Activated CD8-positive, alpha-beta memory T cell treated with anti-CD3 and anti-CD28 coated beads for 4 hours (primary cell): ENCODE measurements at places on chromosomes 12 and 14.

DNA sequence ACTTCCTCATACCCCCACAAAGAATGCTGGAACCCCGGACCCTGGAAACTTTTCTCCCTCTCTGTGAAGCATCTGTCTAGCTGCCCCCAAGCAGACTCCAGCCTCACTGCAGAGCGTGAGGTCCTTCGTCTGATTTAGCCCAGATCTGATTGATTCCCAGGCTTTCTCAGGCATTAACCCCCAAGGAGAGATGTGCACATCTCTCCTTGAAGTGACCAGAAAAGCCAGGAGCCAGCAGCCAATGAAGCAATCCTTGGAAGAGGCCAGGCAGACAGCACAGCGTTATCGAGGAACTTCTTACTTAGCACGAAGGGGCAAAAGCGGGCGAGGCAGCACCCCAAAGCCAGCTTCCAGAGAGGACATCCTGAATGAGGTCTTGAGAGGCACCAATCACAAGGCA is 100.7 kb downstream of the ZFP36L1 start:
- DNase-seq, result no peak

GRCh38 chr14:66017927-66018326 is 468.2 kb upstream of the CCDC196 start:
- no peak for DNase-seq

GRCh38 chr12:122399592-122400373 is 22.7 kb downstream of the CLIP1 start:
- no peak for DNase-seq

DNA sequence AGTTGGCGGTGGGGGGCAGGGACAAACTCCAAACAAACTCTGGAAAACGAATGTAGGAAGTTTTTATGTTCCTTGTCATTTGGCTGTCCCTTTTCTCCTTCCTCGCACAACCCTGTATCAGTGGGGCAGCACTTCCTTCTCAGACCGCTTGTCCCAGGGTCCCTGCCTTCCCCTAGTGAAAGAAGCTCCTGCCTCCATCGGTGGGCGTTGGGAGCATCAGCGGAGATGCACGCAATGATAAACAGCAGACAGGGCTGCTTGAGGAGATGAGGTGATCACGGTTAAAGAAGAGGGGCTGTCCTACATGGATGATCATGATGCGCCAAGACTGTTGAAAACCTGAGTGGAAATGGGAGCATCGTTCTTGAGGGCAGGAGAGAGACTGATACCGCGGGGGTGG is 620 bp downstream of the C1S start:
- DNase-seq, result no peak

DNA sequence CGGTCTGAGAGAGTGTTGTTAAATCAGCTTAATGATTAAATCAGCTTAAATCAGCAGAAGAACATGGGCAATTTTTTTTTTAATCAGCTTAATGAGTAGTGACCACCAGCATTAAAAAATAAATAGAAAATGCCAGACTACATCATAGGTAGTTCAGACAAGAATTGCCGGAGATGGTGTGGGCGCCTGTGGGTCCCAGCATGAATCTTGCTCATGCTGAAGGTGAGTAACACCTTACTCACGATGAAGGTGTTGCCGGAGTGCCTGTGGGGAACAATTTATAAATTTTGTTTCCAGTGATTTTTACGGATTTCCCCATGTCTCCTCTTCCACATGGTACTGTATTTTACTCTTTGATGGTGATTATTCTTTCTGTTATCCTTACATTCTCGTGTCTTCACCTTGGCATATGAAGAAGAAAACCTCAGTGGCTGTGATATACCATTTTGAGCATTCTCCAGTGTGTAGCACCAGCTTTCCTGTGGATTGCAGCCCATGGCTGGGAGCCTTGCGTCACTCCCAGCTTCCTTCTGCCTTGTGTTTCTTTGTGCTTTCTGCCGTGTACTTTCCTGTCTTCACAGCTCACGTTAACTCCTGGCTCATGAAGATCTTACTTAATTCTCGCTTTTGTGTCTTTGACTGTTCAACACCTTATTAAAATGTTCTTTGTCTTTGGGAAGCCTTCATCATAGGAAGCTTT is 4.7 kb downstream of the TDRD9 start:
- DNase-seq, result no peak

GRCh38 chr12:79690638-79691510 is at the start of gene PAWR:
PAWR (minus strand) TSS chr12:79690964; CDS start chr12:79690244, 720 bp downstream.
- DNase-seq, result no peak

- DNase-seq, result no peak
Measured at GRCh38 chr14:72903716-72904115, 9.8 kb upstream of the DPF3 start.

- DNase-seq, result no peak
Measured at GRCh38 chr12:130334937-130335336, 2.8 kb upstream of the PIWIL1 start.

GRCh38 chr14:36238666-36239363 is 62.3 kb upstream of the PTCSC3 start:
- no peak for DNase-seq

GRCh38 chr12:94405413-94406116 is 54.1 kb downstream of the CEP83 start:
- no peak for DNase-seq

DNA sequence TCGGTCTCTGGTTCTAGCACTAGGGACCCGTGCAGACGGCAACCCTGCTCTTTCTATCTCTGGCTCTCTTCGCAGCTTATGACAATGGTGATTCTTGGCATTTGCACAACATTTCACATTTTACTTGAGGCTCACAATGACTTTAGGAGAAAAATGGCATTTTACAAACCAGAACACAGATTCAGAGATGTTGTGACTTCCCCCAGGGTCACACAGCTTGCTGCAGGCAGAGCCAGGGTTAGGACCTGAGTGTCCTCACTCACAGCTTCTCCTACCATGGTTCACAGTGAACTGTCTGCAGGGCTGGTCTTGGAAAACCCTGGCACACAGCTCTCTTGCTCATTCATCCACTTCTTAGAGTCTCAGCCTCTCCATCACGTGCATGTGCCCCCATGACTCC is 23.7 kb downstream of the P2RX7 start:
- DNase-seq, result no peak

GRCh38 chr12:65728455-65728847 is 95.8 kb upstream of the HMGA2 start:
- DNase-seq, result no peak

DNA sequence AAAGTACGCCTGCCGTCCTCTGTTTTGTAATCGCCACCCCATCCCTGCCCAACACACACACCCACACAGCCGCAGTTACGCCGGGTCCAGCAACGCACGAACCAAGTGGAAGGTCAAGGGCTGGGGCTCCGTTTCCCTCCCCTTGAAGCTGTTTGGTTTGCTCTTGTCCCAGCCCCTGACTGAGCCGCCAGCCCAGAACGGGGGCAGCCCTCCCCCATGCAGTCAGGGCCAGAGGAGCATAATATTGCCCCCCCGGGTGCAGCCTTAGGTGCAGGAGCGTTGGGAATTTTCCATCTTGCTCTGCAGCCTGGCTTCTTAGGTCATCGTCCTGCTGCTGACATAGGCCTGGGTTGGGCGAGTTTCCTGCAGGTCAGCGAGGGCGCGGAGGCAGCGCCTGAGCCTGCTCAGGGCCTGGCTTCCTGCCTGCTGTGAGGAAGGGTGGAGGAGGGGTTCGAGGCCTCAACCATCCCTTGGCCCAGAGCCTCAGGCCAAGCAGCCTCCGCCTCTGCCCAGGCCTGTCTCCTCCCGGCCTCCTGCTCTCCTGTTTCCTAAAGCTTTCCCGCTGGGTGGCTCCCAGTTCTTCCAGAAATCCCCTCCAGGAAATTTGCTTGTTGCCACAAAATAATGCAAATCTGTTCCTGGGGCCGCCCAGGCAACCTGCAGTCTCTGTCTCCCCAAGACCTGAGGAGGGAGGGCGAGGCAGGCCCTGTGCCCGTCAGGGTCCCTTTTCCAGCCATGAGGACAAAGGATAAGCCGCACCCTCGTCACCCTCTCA is 44.5 kb downstream of the PSMA6 start:
- DNase-seq, result no peak

DNA sequence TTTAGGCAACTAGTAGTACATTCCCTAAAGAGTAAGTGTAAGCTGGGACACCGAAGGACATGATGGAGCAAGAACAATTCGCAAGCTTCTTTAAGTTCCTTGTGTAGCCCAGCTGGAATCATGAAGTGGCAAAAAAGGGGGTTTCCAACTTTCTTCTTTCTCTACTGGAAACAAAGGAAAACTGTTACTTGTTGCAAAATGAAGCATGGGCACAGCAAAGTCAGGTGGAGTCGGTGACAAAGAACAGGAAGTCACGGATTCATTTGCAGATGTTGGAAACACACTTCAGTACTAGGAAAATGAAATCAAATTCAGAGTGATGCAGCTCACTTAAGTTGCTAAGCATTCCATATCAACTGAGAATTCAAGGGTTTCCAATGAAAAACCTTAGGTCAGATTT is 706.9 kb upstream of the STXBP6 start:
- DNase-seq, result no peak

DNA sequence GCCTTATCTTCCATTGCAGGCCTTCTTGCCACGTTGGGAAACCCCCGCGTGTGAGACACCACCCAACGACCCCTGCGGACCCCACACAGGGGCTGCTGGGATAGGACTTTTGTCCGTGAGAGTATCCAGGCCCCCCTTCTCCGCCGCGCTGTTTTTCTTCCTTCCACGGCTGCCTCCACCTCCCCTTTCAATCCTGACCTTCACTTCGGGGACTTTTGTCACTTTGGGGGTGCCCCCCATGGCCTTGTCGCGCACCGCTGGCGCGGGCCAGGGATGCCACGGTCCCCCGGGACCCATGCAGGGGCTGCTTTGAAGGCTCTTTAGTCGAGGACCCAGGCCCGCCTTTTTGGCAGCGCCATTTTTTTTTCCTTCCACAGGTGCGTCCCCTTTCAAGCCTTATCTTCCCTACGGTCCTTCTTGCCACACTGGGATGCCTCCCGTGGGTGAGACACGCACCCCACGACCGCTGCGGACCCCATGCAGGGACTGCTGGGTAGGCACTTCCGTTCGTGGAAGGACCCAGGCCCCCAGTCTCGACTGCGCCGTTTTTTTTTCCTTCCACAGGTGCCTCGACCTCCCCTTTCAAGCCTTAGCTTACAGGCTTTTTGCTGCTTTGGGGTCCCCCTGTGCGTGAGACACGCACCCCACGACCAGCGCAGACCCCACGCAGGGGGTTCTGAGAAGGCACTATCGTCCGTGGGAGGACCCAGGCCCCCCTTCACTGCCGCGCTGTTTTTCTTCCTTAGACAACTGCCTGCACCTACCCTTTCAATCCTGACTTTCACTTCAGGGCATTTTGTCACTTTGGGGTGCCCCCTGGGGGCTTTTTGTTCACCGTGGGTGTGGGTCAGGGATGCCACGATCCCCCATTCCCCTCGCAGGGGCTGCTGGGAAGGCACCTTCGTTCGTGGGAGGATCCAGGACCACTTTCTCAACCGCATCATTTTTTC is 267.4 kb downstream of the ALG10 start:
- no peak for DNase-seq

- no peak for DNase-seq
Measured at GRCh38 chr14:33915682-33916081, 35.2 kb downstream of the EGLN3 start.

DNA sequence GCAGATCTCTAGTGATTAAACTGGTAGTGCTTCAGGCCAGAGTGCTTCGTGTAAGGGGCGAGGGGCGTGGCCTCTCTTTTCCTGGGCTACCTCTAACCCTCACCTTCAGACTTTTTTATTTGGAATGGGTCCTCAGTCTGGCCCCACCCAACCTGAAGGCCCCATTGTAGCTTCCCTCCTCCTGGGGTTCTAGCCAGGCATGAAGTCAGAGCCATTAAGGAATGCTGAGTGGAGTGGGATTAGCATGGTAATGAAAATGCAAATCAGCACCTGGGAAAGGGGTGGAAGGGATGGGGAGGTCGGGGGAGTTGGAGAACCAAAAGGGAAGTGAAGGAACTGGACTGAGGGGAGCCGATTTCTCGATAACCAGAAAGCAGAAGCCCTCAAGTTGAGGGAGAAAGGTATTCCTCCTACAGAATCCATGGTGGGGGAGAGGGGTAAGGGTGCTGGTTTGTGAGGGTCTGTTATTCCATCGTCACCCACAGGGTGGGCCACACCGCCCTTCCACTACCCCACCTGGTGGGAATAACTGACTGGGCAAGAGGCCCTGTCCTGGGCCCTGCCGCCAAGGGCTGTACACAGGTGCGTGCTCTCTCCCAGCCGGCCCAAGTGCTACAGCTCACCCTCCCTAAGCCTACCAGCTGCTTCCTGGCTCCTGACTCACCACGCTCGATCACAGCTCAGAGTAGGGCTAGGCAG is 14.1 kb downstream of the ZFHX2 start:
- DNase-seq, result no peak

DNA sequence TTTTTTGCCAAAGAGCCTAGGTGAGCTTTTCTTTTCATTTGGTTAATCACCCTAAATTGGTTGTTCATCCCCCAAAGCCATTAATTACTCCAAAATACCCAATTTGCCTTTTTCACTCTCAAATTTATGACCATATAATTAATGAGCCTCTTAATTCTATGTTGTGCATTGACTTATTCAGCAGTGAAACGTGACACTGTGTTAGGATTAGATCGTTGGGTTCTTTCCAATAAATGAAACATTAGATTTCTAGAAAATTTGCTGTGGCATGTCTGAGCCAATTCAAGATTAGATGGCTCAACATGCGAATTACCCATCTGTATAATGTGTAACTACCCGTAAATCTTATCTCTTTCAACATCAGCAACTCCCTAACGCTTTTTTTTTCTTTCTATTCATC is 273.4 kb downstream of the BMP4 start:
- DNase-seq, result no peak

DNA sequence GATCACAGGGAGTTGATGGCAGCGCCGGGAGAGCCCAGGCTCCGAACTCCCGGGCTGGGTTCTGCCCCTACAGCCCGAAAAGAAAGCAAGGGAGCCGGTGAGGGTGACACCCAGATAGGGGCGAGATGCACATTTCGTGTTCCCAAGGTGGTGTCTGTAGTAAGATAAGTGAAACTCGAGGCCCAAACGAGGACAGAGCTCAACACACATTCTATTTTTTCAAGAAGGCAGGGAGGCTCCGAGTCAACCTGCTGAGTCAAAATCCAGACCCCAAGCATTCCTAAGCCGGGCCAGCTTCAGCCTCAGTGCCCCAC is 24.2 kb upstream of the YY1 start:
- DNase-seq, result no peak

DNA sequence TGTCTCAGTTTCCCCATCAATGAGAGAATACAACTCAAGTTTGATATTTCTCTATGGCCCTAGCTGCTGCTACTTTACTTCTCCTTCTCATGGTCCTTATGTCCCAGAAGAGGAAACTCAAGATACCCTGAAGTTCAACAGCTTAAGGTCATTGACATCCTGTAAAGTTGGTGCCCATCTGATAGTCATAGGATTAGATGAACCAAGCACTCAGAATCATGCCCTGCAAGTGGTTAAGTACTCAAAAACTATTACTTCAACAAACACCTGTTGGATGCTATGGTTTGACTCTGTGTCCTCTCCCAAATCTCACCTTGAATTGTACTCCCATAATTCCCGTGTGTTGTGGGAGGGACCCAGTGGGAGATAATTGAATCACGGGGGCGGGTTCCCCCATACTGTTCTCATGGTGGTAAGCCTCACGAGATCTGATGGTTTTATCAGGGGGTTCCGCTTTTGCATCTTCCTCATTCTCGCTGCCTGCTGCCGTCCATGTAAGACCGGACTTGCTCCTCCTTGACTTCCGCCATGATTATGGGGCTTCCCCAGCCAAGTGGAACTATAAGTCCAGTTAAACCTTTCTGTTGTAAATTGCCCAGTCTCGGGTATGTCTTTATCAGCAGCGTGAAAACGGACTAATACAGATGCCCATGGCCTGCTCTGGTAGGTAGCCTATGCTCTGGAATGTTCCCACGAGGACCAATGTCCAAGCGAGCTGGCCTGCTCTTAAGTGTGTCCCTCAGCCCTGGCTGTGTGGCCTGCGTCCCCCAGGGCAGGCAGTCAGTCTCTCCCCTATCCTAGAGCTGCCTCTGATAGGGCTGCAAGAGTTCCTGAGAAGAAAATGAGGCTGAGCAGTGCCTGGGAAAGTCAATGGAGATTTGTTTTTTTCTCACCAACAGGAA is 18.1 kb downstream of the CAMKK2 start:
- DNase-seq, result no peak
